ENCODE measurements at places on chromosomes 3 and 15. TPM values are rescaled to one million over a fixed set of nuclear protein-coding genes. Genes with fewer than 3 reads are reported as not detected.

ATP2B2 gene
- 0.07 TPM for total RNA-seq

SNRPN gene
- 24.7 TPM for total RNA-seq

LRRC3B gene
- total RNA-seq = 0.08 TPM

SPINK8 gene
- total RNA-seq = not detected

CTSH gene
- total RNA-seq = 34.4 TPM

GPR149 gene
- total RNA-seq = not detected

CPNE9 gene
- not detected for total RNA-seq

MESP2 gene
- 5.4 TPM for total RNA-seq

CTDSPL2 gene
- total RNA-seq = 31.7 TPM

SSUH2 gene
- total RNA-seq = 4.9 TPM

PRR20G gene
- not detected for total RNA-seq

ATP8B4 gene
- 2.7 TPM for total RNA-seq

CNTN4 gene
- total RNA-seq = 19.1 TPM

PPP1R14D gene
- total RNA-seq = 137 TPM

PAQR5 gene
- 36.3 TPM for total RNA-seq

ISL2 gene
- 0.35 TPM for total RNA-seq

TMCO5A gene
- not detected for total RNA-seq

DPPA2 gene
- not detected for total RNA-seq

SEMA3G gene
- total RNA-seq = 2.4 TPM

IL5RA gene
- total RNA-seq = 0.21 TPM

MAN2A2 gene
- 34.2 TPM for total RNA-seq

GOLGA8T gene
- total RNA-seq = 0.16 TPM

CCR3 gene
- total RNA-seq = not detected
